Activated CD4-positive, alpha-beta T cell treated with anti-CD3 and anti-CD28 coated beads, Interleukin-2, amount 10 ng/mL, durations not matched to agents 7 days and 5 days (primary cell): ENCODE measurements at places on chromosomes 3 and 15. TPM values are rescaled to one million over a fixed set of nuclear protein-coding genes. Genes with fewer than 3 reads are reported as not detected.

ANKRD63 gene
- 0.17 TPM for total RNA-seq

SEMA3G gene
- not detected for total RNA-seq

BDH1 gene
- total RNA-seq, result 53.6 TPM

PP2D1 gene
- total RNA-seq, result not detected

SERPINI2 gene
- total RNA-seq, result not detected

STAC gene
- 0.12 TPM for total RNA-seq

DNAJC19 gene
- 33.5 TPM for total RNA-seq

GABRG3 gene
- not detected for total RNA-seq

C3orf85 gene
- total RNA-seq, result not detected

RPL22L1 gene
- 58.5 TPM for total RNA-seq

NANOGP8 gene
- total RNA-seq, result not detected

AMOTL2 gene
- total RNA-seq, result not detected

PLSCR2 gene
- 0.35 TPM for total RNA-seq

EBLN2 gene
- 6.9 TPM for total RNA-seq

TRPM1 gene
- not detected for total RNA-seq

CHL1 gene
- not detected for total RNA-seq

LRRC34 gene
- total RNA-seq, result 3.4 TPM

MUC13 gene
- not detected for total RNA-seq

ULK4 gene
- 21.0 TPM for total RNA-seq

XCR1 gene
- not detected for total RNA-seq

RBP2 gene
- not detected for total RNA-seq

FBLN2 gene
- total RNA-seq, result not detected

PAQR5 gene
- not detected for total RNA-seq

GHRL gene
- total RNA-seq, result 0.56 TPM

MYRIP gene
- total RNA-seq, result not detected

ATXN7 gene
- total RNA-seq, result 70.0 TPM

CRTAP gene
- total RNA-seq, result 39.3 TPM

ROBO2 gene
- not detected for total RNA-seq

PLA2G4D gene
- not detected for total RNA-seq

GHSR gene
- not detected for total RNA-seq

ITIH1 gene
- total RNA-seq, result not detected

PLCB2 gene
- total RNA-seq, result 196 TPM

FGD5 gene
- total RNA-seq, result 0.17 TPM

CFAP91 gene
- not detected for total RNA-seq

SLC38A3 gene
- not detected for total RNA-seq

EIF2B5 gene
- 53.0 TPM for total RNA-seq

CIDEC gene
- not detected for total RNA-seq

ARGFX gene
- total RNA-seq, result not detected

MUC20 gene
- 1.4 TPM for total RNA-seq

SLC12A1 gene
- total RNA-seq, result not detected

GP9 gene
- total RNA-seq, result not detected

GOLGA6L2 gene
- total RNA-seq, result not detected

CACNA2D2 gene
- total RNA-seq, result 0.62 TPM

CNTN4 gene
- total RNA-seq, result not detected

LMAN1L gene
- total RNA-seq, result 0.92 TPM

PLS1 gene
- total RNA-seq, result 2.1 TPM

TIMP4 gene
- not detected for total RNA-seq

EIF4A2 gene
- 383 TPM for total RNA-seq

LSG1 gene
- total RNA-seq, result 44.6 TPM

C15orf62 gene
- 1.0 TPM for total RNA-seq

CHRNA3 gene
- not detected for total RNA-seq

SLC15A2 gene
- 2.2 TPM for total RNA-seq

SCN11A gene
- total RNA-seq, result 0.02 TPM

CLDN16 gene
- not detected for total RNA-seq
